Activated T-cell treated with anti-CD3 and anti-CD28 coated beads, Interleukin-2, amount 50 U/mL, for 4 hours (primary cell): ENCODE measurements at places on chromosomes 7 and 10.
A peak's percentile ranks its signal among the peaks of the same experiment; 100 is the strongest.

DNA sequence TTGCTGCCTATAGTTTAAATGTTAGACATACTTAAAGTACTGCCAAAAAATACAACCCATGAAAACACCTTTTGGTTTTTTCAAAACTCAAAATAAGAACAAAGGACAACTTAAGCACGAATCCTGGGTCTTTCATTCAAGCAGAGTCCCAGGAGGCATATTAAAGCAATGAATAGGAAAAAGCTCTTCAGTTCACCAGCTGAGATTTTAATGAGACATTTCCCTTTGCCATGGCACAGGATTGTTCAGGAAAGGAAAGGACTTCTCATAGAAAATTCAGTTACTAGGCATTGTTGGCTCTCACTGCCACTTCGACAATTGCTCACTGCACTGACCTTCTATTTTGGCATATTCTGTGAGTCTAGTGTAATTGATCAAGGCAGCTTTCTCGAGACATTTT lies 133.5 kb upstream of the FEZF1 start:
- no peak for DNase-seq

DNA sequence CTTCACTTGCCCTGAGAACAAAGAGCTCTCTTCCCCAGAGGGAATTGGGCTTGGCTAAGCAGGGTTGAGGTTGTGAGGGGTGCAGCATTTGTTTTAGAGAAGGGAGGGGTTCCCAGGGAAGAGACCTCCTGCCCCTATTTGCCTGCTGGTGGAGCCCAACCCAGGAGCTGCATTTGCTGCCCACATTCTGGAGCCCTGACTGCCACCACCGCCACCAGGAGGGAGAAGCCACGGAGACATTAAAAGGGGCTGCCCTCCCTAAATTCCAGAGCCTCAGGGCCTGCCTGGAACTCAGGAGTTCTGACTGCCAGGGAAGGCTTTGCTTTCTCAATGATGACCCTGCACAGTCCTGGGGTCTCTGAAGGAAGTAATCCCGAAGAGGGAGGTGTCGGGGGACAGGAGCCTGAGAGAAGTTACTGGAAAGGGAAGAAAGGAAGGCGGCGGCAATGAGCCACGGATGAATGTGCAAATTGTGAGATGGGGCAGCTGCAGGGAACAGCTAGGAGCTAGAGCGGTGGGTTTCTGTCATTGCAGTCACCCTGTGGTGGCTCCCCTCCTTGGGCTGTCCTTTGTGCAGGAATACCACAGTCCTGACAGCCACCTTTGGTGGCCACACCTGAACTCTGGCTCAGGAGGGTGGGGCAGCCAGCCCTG lies 51.3 kb downstream of the NEURL1 start:
- DNase-seq = no peak

GRCh38 chr7:1721047-1721690 lies 51.1 kb downstream of the ELFN1 start:
- DNase-seq = no peak

DNA sequence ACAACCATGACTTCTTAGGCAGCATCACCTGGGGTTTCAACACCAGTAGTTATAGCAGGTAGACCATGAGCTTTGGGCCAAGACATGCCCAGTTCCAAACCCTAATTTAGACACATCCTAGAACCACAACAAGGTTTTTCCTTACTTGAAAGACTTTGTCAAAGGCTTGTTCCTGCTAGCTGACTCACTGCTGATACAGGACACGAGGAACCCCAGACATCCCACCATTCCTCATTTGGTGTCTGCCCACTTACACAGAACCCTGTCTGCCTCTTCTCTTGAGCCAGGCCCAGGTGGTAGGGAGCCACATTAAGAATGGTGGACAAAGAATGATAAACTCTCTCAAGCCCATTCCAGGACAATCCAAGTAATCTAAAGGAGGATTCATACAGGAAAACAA lies 109.0 kb downstream of the CCDC71L start:
- DNase-seq = no peak

GRCh38 chr7:36748017-36748487 lies 23.8 kb upstream of the AOAH start:
- no peak for DNase-seq

DNA sequence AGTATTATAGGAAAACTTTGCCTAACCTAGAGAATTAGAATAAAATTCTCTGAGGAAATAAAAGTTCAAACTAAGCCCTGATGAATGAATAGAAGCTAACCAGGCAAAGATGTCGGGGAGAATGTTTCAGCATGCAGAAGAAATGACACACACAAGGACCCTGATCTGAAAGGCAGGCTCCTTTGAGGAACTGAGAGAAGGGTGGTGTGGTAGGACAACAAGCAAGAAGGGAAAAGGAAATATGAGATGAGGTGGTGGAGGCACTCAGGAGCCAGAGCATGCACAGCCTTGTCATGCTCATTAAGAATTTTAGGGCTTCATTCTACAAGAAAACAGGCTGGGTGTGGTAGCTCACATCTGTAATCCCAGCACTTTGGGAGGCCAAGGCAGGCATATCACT lies 90.6 kb downstream of the ARHGAP12 start:
- DNase-seq = no peak

DNA sequence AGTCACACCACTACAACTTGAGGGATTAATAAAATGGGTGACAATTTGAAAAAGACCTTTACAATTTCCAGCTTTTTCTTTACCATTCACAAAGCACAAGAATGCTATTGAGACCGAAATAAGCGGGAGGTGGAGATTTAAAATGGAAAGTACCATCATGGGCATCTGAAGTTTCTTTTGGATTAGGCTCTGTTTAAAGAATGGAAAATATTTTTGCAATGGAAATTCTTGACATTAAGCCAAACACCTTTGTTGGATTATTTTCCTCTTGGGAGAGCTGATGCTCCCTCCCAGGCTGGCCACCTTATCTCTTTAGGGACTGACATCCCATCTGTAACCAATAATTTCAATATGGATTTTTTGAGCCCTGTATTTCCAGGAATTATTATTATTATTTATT lies 62.5 kb downstream of the BPGM start:
- DNase-seq = no peak

- no peak for DNase-seq
These were observed 685.7 kb upstream of the IGFBP3 start for GRCh38 chr7:46606761-46607160.

GRCh38 chr7:78777829-78778228 lies 675.6 kb downstream of the MAGI2 start:
- DNase-seq = no peak

DNA sequence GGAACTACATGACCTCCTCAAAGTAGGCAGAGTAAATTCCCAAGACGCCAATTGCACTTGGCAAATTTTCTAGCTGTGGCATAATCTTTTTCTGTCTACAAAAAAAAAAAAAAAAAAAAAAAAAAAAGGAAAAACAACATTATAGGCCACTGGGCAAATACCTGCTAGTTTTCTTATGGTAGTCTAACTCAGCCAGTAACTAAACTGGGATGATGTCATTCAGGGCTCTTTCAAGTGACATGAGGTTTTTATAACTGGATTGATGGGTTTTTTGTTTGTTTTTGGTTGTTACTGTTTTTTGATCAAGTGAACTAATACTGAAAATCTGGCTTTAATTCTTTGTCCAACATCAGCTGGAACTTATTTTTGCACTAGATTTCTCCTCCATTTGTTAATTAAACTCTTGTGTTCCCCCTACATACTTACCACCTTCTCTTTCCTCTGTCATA lies 7.4 kb upstream of the VIM start:
- no peak for DNase-seq

GRCh38 chr10:19031763-19032162 lies 16.8 kb upstream of the MALRD1 start:
- no peak for DNase-seq

DNA sequence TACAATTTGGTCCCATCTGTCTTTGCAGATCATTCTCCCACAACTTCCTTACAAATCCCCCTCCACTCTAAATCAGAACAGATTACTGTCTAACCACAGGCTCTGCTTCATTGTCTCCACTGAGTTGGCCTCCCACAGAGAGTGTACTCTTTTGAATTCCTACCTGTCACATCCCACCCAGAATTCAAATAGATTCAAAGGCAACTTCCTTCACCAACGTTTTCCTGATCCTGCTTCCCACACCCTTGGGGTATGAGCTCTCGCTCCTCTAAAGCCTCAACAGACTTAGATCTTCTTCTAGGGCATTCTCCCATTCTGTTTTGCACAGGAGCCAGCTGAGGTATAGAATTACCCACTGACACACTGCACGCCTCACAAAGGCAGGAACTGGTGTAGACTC lies 197.8 kb upstream of the CDCA7L start:
- no peak for DNase-seq

DNA sequence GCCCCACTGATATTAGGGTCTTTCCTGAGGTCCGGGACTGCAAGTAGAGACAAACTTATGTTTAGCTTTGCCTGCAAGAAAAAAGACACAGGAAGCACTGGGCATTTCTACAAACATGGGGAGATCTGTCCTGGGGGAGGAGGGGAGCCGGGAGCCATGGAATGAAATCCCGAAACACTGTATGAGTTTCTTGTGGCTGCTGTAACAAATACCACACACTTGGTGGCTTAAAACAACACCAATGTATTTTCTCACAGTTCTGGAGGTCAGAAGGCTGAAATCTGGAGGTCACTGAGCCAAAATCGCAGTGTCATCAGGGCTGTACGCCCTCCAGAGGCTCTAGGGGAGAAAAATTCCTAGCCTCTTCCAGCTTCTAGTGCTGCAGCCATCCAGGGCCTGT lies 114.0 kb upstream of the CHST15 start:
- DNase-seq = no peak

DNA sequence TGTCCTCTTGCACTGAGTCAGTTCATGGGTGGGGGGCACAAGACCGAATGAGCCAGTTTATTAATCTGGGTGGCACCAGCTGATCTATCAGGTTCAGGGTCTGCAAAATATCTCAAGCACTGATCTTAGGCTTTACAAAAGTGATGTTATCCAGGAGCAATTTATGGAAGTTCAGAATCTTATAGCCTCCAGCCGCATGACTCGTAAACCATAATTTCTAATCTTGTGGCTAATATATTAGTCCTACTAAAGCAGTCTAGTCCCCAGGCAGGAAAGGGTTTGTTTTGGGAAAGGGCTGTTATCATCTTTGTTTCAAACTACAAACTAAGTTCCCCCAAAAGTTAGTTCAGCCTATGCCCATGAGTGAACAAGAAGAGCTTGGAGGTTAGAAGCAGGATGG lies 33.9 kb downstream of the AKR1C8 start:
- no peak for DNase-seq

DNA sequence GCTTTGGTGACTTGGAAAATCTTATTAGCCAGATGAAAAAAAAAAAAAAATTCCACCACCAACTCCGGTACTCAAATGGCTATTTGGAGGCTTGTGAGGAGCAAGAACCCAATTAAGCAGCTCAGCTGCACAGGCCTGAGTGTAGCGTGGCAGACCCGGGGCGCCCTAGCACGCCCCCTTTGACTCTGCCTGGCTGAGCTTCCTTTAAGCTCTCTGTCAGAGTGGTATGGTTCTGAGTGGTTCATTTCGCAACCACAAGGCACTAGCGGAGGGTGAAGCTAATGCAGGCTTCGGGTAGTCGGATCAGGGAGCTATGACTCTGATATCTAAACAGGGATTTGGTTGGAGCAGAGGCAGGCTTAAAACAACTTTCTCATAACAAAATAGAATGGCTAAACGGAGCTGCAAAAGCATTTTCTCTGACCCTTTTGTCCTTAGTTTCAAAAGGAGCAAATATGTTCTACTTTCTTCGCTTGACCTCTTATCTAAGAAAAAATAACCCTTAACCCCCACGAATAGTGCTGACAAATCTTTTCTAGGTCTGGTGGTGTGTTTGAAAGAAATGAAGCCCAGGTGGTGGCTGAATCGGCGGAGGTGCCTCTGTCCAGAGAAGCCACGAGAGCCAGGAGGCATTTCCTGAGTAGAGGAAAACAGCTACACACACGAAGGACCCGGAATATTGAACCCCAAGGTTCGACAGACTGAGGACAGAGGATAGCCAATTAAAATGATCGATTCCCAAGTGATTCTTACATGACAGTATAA lies 285.4 kb upstream of the GLI3 start:
- no peak for DNase-seq

- no peak for DNase-seq
These were observed 2.7 kb downstream of the SEMA3A start for GRCh38 chr7:84191842-84192241.

GRCh38 chr7:78019447-78020135 lies 221.0 kb downstream of the PHTF2 start:
- peak; percentile 27 for DNase-seq

- DNase-seq = no peak
These were observed 672.0 kb upstream of the FOXK1 start for GRCh38 chr7:4010061-4010605.

GRCh38 chr7:55534262-55534915 lies 37.9 kb downstream of the VOPP1 start:
- DNase-seq = peak; percentile 50

DNA sequence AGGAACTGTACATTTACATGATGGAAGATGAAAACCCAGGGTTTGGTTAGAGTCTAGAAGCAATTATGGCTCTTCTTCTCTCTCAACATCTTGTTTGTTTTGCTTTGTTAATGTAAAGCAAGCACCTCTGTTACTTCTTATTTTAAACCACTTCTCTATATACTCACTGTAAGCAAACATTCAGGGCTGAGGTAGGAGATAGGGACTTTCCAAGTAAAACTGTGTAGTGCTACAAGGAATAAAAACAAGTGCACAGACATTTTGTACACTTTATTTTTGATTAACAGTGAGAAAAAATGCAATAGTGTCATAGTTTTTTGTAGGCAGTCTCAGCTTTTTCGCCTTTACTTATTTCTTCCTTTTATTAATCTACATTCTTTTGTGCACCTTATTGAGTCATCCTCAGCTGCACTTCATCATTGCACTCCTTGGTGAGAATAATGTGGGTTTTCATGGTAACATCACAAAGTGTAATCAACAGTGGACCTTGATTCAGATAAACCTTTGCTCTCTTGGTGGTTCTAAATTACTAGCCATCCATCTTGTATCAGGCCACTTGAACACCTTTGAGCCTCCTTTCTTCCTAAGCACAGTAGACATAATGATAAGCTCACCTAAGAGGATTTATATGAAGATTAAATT lies 52.9 kb downstream of the ELMO1 start:
- no peak for DNase-seq

- no peak for DNase-seq
These were observed 40.6 kb upstream of the MAGI2 start for GRCh38 chr7:79494046-79494445.

DNA sequence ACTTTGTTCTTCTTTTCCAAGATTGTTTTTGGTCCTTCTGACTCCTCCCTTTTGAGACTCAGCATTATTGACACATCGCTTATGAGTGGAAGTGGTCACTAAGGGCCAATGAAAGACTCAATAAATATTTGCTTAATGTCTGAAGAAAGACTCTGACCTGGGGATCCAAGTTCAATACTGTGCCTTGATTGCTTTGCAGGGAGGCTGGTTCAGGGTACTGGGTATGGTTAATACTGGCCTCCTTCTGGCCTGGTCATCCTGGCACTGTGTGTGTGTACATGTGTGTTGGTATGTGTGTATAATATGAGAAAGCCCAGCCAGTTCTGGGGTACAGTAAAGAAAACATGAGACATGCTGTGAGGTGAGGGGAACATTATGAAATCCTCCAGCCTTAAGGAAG lies 7.6 kb upstream of the PDZD8 start:
- DNase-seq = no peak

DNA sequence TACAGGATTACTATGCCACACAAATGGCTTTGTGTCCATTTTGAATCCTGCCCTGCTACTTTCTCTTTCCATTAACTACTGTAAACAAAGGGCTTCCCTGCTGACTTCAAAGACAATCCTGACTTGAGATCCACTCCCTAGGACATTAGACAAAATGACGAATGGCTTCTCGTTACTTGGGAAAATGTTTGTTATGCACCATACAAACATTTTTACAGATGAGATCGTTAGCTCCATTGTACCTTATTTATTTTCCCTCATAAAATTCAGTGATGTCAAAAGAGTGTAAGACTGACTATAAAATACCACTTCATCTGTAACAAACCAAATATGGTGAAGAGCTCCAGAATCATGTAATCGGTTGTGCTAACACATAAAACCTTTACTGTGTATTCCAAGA lies 121.8 kb downstream of the CD36 start:
- no peak for DNase-seq
